ENCODE measurements at places on chromosomes 12 and 14.
A peak's percentile ranks its signal among the peaks of the same experiment; 100 is the strongest.

DNA sequence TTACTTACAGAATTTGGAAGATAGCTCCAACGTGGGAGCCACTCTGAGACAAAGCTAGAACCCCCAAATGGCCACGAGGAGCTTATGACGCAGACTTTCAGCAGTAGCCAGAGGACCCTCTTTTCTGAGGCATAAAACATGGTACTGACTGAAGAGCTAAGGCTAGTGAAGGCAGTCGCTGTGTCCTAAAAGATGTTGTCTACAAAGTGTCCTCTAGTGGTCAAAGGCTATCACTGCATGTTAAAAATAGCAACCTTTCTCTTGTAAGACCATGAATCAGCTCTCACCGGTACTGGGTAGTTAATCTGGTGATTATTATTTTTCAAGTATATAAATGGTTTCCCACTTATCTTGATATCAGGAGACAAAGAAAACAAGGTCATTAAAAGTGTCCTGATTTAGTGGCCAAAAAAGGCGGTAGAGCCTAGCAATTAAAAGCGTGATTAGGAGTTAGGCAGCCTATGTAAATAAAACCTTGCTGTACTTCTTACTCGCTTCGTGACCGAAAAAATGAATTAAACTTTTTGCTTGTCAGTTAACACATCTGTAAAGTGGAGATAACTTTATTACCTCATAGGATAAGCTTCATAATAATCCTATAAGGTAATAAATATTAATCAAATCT is 47.0 kb upstream of the LGR5 start:
- no peak for DNase-seq

- no peak for DNase-seq
These were observed 50.2 kb downstream of the C14orf132 start for GRCh38 chr14:96089401-96089800.

DNA sequence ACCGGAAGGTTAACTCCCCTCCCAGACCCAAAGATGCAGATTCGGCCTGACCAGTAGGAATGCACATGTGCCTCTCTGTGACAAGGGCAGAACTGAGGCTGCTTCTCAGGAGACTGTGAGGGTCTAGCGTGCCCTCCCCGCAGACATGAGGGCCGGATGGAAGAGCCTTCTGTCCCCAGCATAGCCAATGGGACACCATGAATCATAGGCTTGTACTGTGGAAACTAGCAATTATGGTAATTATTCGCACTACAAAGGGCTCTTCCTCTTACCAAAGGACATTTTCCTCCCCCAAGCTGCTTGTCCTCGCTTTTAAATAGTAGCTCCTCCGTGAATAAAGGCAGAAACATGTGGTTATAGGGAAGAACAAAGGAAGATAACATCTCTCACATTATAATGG is 6.2 kb downstream of the COA8 start:
- DNase-seq: no peak

- DNase-seq: peak; percentile 34
These were observed 732 bp downstream of the SLC25A29 start for GRCh38 chr14:100305324-100306100.

DNA sequence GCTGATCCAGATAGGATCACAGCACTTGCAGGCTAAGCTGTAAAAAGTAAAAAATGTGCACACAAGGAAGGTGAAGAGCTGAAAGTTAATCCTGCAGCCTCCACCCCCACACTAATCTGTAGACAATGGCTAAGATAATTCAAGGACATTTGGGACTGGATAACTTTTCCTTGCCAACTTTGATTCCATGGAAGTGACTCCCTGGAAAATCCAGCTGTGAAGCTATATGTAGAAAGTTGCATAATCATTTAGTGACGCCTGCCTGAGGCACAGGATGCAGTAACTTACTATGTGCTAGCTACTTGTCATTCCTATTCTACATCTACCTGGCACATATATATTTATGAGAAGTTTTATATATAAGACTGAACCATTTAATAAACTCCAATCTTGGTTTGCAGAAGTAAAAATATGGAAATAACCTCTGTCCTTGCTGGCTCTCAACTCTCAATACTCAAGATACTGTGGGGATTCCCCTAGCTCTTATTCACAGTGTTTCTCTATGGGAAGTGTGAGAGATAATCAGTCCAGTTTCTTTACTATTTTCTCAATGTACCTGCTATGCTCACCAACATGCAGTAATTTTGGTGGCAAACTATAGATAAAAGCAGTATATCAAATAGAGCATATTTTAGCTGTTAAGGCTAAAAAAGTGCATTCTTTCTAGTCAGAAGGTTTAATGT is 14.8 kb downstream of the LDHB start:
- DNase-seq: no peak

- DNase-seq: no peak
These were observed 9.5 kb downstream of the CNTN1 start for GRCh38 chr12:40701756-40702155.

DNA sequence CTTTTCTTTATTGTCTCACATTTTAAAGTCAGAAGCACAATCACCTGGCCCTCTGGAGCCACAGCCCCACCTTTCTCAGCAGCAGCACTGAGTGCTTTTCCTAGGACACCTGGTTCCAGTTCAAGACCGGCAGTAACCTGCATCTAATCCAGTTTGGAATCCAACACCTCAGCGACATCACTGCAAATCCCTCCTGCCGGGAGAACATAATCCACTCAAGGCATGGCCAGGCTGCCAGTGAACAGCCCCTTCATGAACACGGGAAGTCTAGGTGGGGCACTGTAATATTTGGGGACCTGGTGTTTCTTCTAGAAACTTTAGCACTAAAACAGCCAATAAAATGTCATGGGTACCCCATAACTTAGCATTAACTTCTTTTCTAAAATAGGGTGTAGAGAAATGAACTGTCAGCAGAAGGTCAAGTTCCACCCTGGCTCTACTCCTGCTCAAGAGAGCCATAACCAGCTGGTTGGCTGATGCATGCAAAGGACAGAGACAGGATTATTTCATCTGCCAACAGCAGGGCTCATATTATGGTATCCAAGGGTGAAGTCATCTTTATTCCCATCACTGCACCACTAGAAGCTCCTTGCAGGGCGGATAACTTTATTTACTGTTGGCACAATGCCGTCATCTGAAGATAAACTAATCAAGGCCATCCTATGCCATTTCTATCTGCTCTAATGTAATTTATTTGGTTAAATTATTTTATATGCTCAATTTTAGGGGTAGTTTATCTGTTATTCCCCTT is 76.7 kb downstream of the TTC7B start:
- DNase-seq: no peak

DNA sequence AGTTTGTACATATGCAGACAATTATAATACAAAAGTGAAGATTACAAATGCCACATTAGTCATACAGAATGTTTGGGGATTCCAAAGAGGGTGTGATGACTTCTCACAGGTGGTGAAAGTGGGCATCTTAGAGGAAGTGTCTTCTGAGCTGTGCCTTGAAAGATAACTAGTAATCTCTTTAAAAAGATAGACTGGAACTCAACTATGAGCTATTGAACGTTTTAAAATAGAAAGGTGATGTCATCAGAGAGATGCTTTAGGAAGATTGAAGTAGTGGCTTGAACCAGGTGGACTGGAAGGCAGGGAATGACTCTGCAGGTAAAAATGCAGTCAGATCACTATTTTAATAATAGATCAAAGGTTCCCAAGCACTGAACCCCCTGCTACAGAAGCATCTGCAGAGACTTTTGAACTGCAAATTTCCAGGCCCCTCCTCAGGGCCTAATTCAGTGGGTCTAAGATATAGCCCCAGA is 50.3 kb downstream of the SYT1 start:
- no peak for DNase-seq

- no peak for DNase-seq
These were observed 41.8 kb upstream of the CRY1 start for GRCh38 chr12:107135177-107135576.

DNA sequence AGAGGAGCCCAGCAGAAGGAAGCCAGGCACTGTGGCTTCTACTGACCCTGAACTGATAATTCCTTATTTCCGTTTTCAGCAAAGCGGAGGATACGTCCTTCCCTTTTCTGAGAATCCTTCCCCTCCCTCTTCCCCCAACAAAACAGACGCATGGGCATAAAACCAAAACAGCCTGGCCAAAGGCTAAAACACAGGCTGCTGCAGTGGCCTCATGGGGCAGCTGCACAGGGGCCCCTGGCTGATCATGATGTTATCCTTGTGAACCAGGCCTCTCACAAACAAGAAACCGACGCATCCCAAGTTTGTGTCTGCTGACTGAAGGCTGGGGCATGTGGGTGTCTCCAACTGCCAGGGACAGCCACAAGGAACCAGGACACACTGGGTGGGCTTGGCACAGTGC is 23.4 kb upstream of the STON2 start:
- no peak for DNase-seq

DNA sequence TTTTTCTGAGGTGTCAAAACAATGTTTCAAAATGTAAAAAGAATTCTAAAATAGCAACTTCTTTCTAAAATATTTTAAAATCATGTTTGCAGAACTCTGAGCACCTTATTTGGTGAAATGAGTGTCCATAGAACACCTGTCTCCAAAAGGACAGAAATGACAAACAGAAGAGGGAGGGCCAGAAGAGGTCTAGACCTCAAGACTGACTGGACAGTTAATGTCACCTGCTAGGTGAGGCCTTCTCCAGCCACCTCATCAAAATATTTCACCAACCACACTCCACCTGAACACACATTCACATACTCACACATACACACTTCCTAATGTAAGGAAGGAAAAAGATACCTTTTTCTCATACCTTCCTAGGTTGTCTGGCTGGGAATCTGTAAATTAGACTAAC is 147.8 kb upstream of the PLEKHA5 start:
- no peak for DNase-seq

GRCh38 chr12:120498870-120499515 is 3.1 kb downstream of the DYNLL1 start:
- no peak for DNase-seq

GRCh38 chr12:43213608-43214007 is 338.4 kb downstream of the ADAMTS20 start:
- no peak for DNase-seq

DNA sequence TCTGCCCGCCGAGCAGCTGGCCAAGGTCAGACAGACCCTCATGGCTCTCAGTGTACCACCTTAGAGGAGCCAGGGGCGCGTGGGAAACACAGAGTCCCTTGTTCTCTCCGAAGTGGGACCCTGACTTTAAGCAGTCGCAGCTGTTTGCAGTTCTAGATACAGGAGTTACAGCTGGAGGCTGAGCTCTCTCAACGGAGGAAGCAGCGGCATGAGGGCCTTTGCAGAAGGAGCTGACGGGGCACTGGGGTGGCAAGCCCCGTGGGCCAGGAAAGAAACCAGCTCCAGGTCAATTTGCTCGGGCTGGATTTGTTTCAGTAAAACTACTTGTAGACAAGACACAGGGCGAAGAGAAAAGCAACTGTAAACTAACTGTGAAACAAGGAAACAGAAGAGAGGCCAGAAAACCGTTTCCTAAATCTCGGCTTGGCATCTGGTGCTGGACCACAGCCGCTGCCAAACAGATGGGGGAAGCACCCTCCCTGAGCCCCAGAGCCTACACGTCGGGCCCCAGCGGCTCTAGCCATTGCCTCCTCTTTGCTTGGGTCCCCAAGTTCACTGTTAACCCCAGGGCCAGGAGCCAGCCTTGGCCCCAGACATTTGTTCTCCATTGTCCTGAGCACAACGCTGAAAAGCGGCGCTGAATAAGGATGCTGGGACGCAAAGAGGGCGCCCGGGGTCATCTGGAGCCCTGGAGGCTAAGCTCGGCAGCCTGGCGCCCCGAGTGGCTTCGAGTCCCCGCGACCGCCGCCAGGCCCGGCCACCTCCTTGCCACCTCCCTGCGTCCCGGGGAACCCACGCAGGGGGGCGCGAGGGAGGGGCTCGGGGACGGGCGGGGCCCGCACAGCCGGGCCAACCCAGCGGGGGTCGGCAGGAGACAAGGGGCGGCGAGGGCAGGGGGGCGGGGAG is 914 bp upstream of the PACS2 start:
- DNase-seq: no peak

- no peak for DNase-seq
These were observed 874.4 kb upstream of the USP15 start for GRCh38 chr12:61385771-61386170.

DNA sequence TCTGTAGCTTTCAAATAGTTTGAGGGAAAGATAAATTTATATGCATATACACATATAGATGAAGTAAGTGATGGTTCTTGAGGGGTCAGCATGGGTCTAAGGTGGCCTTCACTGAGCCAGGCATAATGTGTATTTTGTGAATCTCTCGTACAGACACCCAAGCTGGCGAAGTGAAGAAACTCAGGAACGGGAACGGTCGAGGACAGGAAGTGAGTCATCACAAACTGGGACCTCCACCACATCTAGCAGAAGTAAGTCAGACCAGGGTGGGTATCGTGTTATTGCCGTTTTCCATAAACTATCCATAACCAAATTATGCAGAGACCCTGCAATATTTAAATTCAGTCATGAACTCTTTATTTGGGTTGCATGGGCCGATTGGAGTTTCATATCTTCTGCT is 15.4 kb upstream of the TNS2 start:
- DNase-seq: no peak

DNA sequence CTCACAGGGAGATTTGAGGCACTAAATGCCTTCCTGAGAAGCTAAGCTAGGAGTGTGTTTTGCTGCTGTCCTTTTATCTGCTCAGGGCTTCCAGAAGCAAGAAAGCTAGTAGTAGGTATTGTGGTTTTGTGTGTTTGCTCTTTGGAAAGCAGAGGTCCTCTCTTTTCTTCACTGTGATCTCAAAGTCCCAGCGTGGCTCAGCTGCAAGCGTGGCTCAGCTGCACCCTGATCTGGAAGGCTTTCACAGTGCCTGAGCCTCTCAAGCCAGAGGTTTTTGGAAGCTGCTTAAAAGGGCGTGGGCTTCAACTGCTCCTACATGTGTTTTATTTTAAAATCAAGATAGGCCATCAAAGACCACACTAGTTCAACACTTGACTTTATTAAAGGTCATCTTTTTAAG is 337.4 kb upstream of the RGS6 start:
- peak; percentile 19 for DNase-seq

DNA sequence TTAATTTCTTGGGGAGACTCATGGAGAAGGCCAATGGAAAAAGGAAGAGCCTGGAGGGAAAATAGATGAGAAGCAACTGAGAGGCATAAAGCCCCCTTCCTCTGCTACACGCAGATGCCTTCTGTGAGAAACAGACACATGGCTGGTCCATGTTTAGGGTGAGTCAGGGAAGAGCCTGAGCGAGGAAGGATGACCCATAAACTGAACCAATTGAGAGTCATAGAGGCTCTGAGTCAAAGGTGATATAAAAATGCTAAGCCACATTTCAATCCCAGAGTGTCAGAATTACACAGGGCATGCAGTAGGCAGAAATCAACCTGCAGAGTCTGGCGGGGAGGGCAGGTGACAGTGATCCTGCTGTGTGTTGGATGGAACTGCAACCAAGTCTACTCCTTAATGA is 30.1 kb upstream of the NEDD1 start:
- no peak for DNase-seq

- DNase-seq: no peak
These were observed 126.6 kb downstream of the HELB start for GRCh38 chr12:66428870-66429269.
